ENCODE measurements at places on chromosomes 7 and 10.

DNA sequence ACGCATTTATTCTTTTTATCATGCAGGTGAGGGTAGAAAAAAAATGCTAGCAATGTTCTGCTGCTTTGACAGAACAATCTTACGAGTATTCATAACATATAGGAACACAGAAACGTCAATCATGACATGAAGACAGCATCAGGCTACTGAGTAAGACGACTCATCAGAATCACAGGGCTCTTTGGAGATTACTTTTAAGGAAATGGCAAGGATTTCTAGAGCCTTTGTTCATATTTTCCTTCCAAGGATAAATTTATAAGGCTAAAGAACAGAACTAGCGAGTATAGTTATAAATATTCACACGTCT is 39.8 kb upstream of the DNAJC1 start:
- no peak for DNase-seq

DNA sequence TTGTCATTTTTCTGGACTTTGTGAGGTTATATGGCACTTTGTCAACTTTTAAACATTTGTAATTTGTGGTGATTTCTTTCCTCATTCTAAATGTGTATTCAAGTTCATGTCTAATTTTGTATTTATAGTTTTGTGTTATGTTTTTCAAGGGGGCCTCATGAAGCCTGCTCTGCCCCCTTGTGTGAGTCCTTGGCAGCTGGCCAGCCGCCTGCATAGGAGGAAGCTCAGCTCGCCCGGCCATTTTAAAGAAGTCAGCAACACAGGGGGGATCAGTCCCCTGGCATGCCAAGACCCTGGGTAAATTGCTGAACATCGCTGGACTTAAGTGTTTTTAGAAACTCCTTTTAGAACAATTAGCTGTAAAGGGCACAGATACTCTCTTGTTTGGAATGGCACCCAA is 123.0 kb downstream of the ANLN start:
- DNase-seq = no peak

GRCh38 chr10:100014071-100014762 is 4.5 kb upstream of the DNMBP start:
- no peak for DNase-seq

DNA sequence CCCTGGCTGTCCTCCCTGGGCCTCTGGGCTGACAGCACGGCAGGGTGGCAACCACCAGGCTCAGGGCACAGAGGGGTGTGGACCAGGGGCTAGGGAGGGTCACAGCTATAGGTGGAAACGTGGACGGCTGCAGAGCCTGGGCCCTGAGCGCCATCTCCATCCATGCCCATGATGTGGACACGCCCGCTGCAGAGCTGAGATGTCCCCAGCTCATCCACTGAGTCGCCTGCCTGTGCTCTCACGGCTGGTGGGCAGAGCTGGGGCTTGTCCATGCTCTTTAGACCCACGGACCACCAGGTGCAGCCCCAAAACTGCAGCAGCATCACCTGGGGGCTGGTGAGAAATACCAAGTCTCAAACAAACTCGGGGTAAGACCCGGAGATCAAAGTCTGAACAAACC is 16.1 kb downstream of the TECPR1 start:
- DNase-seq = no peak

- no peak for DNase-seq
Observed at GRCh38 chr7:96136600-96137239, 185.2 kb downstream of the SLC25A13 start.

DNA sequence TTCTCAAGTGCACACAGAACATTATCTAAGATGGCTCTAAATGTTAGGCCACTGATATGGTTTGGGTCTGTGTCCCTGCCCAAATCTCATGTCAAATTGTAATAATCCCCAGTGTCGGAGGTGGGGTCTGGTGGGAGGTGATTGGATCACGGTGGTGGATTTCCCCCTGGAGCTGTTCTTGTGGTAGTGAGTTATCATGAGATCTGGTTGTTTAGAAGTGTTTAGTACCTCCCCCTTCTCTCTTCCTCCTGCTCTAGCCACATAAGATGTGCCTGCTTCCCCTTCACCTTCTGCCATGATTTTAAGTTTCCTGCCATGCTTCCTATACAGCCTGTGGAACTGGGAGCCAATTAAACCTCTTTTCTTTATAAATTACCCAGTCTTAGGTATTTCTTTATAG is 11.2 kb upstream of the GSTK1 start:
- DNase-seq = no peak

- DNase-seq = no peak
Observed at GRCh38 chr7:158209435-158209834, 378.2 kb downstream of the PTPRN2 start.

DNA sequence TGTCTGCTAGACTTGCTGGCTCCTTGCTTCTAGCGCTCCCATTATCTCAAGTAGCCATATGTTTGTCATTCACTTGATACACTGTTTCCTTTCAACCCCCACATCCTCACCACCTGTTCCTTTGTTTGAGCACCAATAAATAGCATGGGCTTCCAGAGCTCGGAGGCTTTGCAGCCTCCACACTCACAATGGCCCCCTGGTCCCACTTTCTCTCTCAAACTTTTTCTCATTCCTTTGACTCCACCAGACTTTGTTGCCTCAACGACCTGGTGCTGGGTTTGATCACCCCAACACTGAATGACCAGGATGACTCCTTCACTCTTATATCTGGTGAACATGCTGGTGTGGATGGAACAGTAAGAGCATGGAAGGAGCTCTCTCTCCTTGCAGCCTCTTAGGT is 114.5 kb upstream of the TRIM24 start:
- no peak for DNase-seq

GRCh38 chr7:134515569-134516468 is 11.5 kb upstream of the AKR1B10 start:
- no peak for DNase-seq

DNA sequence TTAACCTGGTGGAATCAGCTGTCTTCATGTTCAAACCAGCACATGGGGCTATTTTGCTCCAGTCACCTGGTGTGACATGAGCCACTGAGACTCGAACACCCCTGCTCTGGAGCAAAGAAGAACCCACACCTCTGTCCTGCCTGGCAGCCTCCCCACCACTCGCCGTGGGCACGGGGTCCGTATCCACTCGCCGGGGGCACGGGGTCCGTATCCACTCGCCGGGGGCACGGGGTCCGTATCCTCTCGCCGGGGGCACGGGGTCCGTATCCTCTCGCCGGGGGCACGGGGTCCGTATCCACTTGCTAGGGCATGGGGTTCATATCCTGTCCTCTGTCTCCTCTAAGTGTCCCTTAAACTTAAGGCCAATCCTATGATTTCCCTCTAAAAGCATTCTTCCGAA is 558.7 kb downstream of the PTPRN2 start:
- DNase-seq = no peak

DNA sequence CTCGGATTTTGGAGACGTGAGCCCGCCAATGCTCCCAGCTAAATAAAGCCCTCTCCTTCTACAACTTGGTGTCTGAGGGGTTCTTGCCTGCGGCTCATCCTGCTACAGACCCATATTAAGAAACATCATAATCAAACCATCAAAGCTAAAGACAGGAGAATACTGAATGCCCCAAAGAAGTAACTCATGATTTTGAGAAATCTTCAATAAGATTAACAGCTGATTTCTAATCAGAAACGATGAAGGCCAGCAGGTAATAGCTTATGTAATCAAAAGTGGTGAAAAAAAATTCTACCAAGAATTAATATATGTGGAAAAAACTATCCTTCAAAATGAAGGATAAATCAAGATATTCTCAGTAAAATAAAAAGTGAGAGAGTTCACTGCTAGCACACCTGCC is 130.3 kb downstream of the DNAJC1 start:
- no peak for DNase-seq

DNA sequence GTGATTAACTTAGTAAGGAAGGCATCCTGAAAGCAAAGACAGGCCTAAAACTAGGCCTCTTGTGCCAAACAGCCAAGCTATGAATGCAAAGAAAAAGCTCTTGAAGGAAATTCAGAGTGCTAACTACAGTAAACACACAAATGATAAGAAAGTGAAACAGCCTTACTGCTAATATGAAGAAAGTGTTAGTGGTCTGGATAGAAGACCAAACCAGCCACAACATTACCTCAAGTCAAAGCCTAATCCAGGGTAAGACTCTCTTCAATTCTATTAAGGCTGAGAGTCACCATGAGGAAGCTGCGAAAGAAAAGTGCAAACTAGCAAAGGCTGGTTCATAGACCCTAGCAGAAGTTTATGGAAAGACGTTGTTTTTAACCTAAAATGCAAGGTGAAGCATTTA is 66.0 kb downstream of the IPMK start:
- no peak for DNase-seq

DNA sequence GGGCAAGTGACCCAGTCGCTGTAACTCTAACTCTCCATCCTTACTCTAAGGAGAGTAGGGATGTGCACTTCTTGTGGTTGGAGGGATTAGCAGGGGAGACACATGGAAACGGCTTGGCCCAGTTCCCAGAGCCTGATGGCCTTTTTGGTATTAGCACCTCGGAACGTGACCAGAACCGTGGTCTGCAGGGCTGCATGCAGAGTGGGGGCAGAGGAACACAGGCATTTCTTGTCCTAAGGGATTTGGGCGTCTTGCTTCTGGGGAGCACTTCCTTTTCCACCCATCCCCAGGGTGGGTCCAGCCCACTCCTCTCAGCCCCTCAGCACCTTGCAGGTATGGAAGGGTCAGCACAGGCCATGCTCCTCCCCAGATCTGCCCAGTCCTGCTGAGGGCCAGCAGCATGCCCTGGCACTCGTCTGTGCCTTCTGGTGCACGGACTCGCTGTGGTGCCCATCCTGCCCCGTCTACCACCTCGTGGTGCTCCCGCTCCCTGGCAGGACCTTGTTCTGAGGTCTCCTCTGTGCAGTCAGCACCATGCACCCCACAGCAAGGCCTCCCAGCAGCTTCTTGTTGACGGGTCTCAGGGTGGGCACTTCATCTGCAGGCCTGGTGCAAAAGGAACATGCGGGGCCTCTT is 109.6 kb downstream of the ACTR3B start:
- no peak for DNase-seq

- no peak for DNase-seq
Observed at GRCh38 chr7:73918926-73919693, 58.2 kb downstream of the TMEM270 start.

DNA sequence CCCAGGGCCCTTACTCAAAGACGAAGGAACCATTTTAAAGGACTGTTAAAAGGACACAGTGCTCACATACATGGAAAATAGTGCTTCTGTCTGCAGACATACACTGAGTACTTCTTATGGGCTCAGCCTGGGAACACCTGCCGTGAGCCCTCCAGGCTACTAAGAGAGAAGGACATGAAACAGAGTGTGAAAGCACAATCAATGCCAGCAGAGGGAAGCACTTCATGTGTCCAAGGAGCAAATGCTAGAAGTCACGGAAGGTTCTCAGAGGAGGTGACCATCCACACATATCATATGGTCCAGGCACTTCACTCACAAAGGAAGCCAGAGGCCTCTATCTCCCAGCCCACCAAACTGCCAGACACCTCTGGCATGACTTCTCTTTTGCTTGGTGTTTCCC is 15.5 kb downstream of the ELMO1 start:
- no peak for DNase-seq

DNA sequence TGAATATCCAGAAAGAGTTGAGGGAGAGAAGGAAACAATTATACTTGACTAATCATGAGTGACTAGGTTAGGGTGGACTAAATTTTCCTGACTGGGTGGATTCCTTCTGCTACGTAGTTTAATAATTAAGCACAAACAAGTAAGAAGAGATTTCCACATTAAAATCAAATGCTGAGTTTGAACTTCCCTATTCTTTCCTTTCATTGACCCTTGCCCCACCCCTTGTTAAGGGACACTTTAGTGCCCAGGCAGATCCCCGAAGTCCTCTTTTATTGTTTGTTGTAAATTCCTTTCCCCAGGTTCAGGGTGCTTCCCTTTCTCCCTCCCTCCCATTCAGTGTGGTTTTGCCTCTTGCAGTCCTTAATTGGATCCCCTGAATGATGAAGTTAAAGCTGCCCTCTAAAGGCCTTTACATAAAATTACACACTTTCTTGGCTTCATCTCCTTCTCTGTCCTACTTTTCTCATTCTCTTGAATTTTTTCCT is 8.8 kb upstream of the SPAM1 start:
- DNase-seq = no peak

- no peak for DNase-seq
Observed at GRCh38 chr10:17208476-17208875, 7.0 kb upstream of the TRDMT1 start.
